ENCODE measurements at places on chromosomes 3 and 15.
A peak's percentile ranks its signal among the peaks of the same experiment; 100 is the strongest.

GRCh38 chr15:75751891-75752290 is 39.2 kb upstream of the CSPG4 start:
- DNase-seq = no peak

GRCh38 chr3:184472723-184473428 is 88.7 kb upstream of the EPHB3 start:
- DNase-seq = peak; percentile 44

DNA sequence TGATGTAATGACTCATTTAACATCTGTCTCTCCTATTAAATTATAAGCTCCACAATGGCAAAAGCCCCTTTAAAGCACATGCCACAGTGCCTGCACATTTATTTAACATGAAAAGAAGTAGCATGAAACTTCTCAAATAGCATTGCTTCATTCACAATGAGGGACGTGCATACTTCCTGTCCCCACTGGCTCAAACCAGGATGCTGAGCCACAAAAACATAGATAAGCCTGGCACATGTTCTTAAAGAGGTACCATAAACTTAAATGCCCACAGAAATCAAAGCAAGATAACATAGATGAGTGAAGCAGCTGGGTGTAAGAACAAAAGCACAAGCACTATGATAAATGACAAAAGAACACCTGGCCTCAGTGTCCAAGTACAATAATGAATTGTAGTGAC is 3.8 kb downstream of the TP53BP1 start:
- no peak for DNase-seq

DNA sequence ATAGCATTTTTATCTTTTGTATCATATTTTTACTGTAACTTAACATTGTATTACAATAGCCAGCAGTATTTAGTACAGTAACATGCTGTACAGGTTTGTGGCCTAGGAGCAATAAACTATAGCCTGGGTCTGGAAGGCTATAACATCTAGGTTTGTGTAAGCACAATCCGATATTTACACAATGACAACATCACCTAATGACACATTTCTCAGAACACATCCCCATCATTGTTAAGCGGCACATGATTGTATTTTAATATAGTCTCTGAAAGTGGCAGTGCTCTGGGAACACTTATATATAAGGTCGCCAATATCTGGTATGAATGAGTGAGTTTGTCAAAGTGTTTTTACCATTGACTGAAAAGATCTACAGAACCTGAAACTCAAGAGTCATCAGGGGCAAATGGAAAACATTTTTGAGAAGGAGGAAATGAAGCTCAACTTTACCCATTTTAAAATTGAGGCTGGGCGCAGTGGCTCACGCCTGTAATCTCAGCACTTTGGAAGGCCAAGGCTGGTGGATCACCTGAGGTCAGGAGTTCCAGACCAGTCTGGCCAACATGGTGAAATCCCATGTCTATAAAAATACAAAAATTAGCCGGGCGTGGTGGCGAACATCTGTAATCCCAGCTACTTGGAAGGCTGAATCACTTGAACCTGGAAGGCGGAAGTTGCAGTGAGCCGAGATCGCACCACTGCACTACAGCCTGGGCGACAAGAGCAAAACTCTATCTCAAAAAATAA is 38.8 kb upstream of the TNFSF10 start:
- DNase-seq = no peak

DNA sequence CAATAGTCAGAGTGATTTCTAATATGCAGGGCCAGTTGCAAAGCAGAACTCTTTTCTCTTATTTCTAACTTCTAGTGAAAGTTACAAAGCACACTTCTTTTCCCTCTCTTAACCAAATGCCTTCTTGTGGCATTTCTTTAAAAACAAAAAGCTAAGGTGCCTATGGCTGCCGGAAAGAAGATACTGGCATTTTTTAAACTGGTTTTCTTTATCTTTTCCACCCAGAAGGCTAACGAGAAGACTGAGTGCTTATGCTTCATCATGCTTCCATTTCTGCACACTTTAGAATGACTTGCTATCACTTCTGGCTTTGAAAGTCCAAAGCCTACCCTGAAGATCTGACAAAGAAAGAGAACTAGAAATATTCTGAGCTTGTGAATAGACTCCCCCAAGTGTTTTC is 141.3 kb downstream of the P2RY1 start:
- DNase-seq = no peak

DNA sequence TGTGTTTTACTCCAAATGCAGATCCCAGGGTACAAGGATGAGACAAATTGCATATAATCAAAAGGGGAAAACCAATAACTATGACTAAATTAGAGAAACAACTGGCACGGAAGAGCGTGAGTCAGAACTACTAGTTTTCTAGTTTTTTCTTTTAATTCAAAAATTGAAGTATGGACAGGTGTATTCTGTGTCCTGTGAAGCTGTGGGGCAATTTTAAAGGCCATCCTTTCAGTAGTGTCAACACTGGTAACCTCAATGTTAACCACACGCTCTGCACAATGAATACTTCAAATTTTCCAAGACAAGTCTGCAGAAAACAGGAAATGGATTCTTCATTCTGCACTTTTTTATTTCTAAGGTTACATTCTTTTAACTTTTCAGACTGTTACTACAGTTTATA is 32.5 kb upstream of the GOLGA8A start:
- DNase-seq = no peak

DNA sequence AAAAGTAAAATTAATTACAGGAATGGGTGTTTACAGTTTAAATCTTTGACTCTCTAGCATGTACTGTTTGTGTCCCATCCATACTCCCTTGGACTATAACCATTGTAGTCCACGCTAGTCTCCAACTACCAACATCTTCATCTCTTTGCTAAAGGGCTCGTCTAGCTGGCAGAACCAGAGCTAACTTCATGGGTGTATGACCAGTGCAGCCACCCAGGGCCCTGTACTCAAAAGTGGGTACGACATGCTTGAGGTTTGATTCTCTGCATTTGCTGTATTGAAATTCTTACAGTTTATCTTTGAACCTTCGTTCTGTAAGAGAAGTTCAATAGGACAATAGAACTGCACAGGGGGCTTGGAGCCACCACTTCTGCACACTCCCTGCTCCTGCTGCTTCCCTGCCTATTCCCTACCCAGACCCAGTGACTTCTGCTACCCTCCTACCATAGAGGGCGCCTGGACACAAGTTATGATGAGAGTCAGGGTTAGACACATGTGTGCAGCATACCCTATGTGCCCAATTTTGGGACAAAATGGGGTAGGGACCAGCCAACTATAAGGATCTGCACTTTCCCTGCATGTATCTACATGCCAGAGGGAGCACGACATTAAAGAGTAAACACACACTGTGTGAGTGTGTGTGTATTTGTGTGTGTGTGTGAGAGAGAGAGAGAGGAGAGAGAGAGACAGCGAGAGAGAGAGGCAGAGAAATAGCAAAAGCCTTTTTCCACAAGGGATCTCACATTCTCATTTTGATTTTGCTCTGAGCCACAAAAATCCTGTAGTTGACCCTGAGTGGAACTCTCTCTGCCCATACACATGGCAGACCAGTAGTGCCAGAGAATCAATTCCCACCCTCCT is 59.0 kb upstream of the NECTIN3 start:
- no peak for DNase-seq

DNA sequence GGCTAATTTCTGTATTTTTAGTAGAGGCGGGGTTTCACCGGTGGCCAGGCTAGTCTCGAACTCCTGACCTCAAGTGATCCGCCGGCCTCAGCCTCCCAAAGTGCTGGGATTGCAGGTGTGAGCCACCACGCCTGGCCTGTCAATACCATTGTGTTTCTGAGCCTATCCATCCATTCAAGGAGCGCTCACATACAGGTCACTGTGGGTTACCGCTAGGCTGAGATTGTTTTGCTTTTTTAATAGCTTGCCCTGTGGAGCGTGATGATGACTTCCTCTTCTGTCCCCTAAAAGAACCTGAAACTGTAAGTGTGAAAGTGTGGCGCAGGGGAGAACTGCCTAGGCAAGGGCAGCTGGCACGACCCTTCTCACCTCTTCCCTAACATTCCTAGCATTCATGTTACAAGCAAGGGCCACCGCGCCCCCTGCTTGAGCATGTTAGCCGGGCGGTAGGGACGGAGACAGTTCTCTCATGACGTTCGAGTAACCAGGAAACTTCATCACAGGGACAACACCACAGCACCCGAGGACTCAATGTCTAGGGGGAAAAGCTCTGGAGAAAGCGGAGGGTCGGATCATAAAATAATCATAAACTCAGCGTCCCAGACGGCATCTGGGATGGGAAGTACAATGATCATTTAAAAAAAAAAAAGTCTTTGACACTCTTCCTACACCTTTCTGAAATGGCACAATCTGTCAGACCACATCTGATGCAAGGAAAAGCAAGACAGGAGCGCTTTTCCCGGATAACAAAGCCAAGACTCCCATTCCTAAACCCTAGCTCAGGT is 790 bp downstream of the LAMP3 start:
- DNase-seq = no peak

DNA sequence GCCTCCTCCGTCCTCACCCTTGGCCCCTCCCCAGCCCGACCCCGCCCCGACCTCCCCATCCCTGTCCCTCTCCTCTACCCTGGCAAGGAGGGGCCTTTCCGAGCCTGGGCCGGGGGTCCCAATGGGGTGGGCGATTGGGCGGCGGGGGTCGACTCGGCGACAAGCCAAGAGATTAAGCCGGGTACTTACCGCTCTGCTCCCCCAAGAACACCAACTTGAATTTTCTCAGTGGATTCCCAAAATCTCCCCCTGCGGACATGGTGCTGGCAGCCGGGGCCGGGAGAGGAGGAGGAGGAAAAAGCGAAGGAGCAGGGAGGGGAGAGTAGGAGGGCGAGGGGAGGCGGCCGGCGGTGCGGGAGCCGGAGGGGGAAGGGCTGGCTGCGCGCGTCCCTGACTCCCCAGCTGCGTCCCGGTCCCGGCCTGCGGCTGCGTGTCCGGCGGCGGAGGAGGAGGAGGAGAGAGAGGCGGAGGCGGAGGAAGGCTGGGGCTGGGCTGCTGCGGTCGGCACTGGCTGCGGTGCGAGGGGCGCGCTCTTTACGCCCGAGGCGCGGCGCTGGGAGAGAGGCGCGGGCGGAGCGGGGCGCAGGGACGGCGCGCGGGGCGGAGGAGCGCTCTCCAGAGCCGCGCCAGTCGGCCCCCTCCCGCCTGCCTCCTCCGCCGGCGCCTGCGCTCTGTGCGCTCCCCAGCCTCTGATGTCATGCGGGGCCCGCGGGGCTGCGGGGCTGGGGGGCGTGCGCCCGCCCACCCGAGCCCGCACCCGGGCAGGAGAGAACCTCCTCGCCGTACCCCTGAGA is at the start of gene RAB6B:
Gene RAB6B (minus strand): TSS at position 675 of the 794 bp plus-strand sequence. CDS start 416 bp downstream, at position 259.
- DNase-seq = no peak

GRCh38 chr3:98980915-98981596 is 79.6 kb upstream of the DCBLD2 start:
- no peak for DNase-seq

DNA sequence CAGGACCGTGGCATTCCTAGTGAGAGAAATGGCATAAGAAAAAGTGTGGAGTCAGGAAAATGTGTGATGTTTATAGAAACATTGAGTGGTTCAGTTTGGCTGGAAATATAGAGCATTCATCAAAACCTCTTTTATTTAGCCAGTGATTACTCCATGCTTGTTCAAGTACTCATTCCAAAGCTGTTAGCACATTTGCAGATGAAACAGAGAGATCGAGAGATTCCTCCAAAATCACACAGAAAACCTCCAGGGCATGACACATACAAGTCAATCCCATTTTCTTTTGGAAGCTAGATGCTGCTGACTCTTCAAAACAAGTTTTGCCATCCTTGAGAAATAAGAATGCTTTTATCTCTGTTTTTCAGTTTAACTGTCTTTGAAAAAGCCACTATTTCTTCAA is 11.5 kb upstream of the MB21D2 start:
- no peak for DNase-seq

- no peak for DNase-seq
These were observed 226.3 kb upstream of the MRPL3 start for GRCh38 chr3:131728898-131729642.

DNA sequence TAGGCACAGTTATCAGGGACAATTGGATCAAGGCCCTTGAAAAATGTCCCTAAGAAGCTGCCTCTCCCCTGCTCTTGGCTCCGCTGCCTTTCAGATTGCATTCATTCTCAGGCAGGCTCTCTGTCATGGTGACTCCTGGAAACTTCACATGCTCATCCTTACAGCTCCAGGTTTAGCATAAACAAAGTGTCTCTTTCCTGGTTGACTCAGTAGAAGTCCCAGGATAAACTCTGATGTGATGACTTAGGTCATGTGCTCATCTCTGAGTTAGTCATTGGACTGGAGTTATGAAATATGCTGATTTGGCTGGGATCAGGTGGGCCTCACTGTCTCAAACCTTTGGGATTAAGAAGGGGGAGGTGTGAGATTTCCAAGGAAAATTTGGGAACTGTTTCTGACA is 243.8 kb downstream of the ZNF621 start:
- DNase-seq = no peak

- DNase-seq = no peak
These were observed 1.6 kb upstream of the MAN2C1 start for GRCh38 chr15:75369897-75370581.

DNA sequence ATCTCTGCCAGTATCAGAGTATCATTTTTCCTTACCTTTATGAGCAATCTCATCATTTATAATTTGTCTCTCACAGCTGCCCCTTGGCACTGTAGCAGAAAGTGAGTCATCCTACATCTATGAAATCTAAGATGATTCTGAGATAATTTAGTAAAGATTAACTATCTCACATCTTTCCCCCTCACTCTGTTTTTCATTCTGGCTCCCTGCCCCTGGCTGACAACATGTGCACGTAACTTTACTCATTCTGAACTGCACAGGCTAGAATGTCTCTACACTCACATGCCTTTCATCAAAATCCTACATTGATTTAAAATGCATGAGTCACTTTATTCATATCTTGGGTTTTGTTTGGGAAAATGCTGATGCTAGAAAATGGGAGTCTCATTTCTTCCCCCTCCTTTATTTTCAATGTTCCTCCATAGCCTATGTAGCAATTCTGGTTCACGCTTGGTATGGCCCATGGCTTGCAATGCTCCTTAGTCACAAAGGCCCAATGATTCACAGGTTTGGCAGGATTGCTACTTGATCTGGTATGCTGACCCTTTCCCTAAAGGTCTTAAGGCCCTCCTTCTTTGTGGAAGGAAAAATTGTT is 838.5 kb downstream of the TUSC7 start:
- DNase-seq = no peak

- DNase-seq = no peak
These were observed 9.7 kb upstream of the EIF1B start for GRCh38 chr3:40299721-40300335.

- no peak for DNase-seq
These were observed 155.0 kb upstream of the TRIM42 start for GRCh38 chr3:140522653-140523380.

DNA sequence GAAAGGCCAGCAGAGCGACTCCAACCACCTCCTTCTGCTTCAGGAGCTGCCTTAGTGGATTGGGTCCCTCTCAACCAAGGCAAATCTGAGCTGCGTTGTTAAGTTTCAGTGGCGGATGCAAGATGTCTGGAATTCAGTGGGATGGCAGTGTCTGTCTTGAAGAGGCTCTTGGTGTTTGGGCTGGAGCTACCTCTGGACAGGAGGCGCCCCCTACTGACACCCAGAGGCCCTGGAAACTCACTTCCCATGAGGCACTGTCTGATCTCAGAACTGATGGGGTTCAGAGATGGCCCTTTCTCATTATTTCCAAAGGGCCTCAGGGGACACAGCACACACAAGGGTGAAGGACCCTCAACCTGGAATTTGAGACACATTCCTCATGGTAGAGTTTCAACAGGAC is 6.0 kb upstream of the SLC28A1 start:
- peak; percentile 40 for DNase-seq

GRCh38 chr3:2915826-2916225 is 194.3 kb downstream of the IL5RA start:
- no peak for DNase-seq

Measured in tibial nerve (tissue), 4 donors.